ENCODE measurements at places on chromosomes 2 and 18.

DNA sequence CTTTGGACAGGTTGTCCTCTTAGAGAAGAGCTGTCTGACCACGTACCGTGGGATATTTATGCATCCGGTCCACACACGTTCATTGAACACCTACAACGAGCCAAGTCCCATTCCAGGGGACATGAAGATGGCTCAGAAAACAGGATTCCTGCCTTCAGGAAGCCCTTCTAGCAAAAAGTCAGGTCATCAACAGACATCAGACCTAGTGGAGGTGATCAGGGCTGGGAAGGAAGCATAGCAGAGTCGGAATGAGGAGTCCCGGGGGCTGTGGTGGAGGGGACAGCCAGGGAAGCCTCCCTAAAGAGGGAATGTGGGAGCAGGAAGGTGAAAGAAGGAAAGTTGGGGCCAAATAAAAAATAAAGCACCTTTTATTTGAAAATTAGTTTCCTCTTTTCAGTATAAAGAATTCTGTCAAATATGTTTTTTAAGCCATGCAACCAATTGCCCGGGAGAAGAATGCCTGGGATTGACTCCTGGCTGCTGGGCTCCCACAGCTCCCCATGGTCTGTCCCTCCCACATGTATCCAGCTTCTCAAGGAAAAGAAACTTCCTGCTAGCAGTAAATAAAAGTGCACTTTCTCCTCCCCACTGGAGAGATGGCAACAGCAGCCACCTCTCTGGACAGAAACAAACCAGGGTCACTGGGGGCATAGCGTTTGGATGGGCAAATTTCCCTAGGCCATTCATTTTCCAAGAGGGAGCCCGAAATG is 144.8 kb downstream of the SMAD7 start:
- peaks cover 57% of the 10 kb centered on the region for H3K4me1 ChIP-seq
- no peaks in the 10 kb centered on the region for H3K27me3 ChIP-seq
- H3K4me3 ChIP-seq, result no peak overlapping the region
- no peaks in the 10 kb centered on the region for H3K36me3 ChIP-seq
- peak; percentile 18 for DNase-seq
- no peak overlapping the region for H3K27ac ChIP-seq

DNA sequence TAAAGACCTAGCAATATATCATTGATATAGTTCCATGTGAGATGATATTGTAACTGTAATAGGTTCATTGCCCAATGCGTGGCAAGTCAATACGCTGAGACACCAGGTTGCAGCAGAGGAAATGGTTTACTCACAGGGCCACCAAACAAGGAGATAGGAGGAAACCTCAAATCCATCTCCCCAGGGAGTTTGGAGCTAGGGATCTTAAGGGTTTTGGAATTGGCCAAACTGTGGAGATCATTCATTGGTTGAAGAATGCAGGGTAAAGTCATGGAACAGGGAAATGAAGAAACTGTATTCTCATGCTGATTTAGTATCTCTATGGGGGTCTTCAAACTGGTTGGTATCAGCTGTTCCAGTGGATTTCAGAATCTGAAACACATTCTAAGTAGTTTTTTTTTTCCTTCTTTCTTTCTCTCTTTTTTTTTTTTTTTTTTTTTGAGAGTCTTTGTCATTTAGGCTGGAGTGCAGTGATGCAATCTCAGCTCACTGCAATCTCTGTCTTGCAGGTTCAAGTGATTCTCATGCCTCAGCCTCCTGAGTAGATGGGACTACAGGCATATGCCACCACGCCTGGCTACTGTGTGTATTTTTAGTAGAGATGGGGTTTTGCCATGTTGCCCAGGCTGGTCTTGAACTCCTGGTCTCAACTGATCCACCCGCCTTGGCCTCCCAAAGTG is 30.7 kb upstream of the PPM1B start:
- no peaks in the 10 kb centered on the region for H3K36me3 ChIP-seq
- no peak overlapping the region for H3K27ac ChIP-seq
- H3K4me3 ChIP-seq, result no peak overlapping the region
- no peak for DNase-seq
- peaks cover 5% of the 10 kb centered on the region for H3K4me1 ChIP-seq

- H3K4me3 ChIP-seq, result no peak overlapping the region
- H3K27ac ChIP-seq, result no peak overlapping the region
- H3K27me3 ChIP-seq, result no peaks in the 10 kb centered on the region
- H3K4me1 ChIP-seq, result peaks cover 1% of the 10 kb centered on the region
- H3K36me3 ChIP-seq, result no peaks in the 10 kb centered on the region
These were observed 257.4 kb downstream of the DOK6 start for GRCh38 chr18:69658103-69658502.

DNA sequence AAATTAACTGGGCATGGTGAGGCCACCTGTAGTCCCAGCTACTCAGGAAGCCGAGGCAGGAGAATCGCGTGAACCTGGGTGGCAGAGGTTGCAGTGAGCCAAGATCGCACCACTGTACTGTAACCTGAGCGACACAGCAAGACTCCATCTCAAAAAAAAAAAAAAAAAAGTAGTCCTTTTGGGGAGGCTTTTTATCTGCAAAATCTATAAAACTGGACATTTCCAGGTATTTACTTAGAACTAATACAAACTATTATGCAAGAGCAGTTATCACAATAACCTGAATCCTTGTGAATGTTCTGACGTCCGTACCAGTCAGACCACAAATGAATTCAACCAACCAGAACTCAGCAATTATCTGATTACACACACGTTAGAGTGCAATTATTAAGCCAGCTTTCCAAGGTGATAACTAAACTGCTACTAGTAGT is 8.8 kb upstream of the RAPH1 start:
- no peaks in the 10 kb centered on the region for H3K36me3 ChIP-seq
- H3K27me3 ChIP-seq, result no peaks in the 10 kb centered on the region
- H3K4me1 ChIP-seq, result peaks cover 9% of the 10 kb centered on the region
- no peak overlapping the region for H3K4me3 ChIP-seq
- DNase-seq, result no peak
- no peak overlapping the region for H3K27ac ChIP-seq

GRCh38 chr2:767440-767839 is 90.2 kb upstream of the TMEM18 start:
- no peak overlapping the region for H3K4me3 ChIP-seq
- no peaks in the 10 kb centered on the region for H3K36me3 ChIP-seq
- no peak overlapping the region for H3K27ac ChIP-seq
- H3K27me3 ChIP-seq, result no peaks in the 10 kb centered on the region
- H3K4me1 ChIP-seq, result peaks cover 18% of the 10 kb centered on the region

GRCh38 chr18:74166386-74166785 is 18.1 kb downstream of the TIMM21 start:
- no peak overlapping the region for H3K4me3 ChIP-seq
- peaks cover 5% of the 10 kb centered on the region for H3K4me1 ChIP-seq
- no peaks in the 10 kb centered on the region for H3K27me3 ChIP-seq
- no peak overlapping the region for H3K27ac ChIP-seq
- H3K36me3 ChIP-seq, result peaks cover 20% of the 10 kb centered on the region

DNA sequence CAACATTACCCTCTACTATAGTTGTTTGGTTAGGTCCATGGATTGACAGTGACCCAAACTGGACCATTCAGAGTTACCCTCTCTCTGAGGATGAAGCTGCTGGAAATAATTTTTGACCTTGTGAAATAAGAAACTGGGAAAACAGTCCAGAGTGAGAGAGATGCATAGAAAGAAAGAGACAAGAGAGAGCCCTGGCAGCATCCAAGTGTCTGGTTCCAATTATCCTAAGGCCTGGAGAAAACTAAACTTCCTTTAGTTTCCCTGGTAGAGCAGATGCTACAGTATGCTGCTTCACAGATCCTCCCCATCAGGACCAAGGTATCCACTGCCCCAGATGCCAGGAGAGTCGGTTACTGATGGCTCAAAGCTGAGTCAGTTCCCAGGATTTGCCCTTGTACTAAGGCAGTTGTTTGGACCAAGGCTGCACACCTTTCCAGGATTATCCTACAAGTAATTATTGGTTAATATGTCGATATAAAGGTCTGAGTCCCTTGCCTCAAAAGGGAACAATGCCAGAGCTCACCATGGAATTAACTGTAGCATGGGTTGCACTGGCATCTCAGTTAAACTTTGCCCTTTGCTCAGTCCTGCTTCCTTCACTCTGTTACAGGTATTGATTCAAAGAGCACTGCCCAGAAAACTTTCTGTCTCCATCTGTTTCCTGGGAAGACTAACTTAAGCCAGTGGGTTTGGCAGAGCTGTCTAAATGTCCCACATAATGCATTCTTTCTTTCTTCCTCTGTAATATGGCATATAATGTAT is 14.6 kb upstream of the CHN1 start:
- no peaks in the 10 kb centered on the region for H3K27me3 ChIP-seq
- DNase-seq, result no peak
- H3K27ac ChIP-seq, result no peak overlapping the region
- no peaks in the 10 kb centered on the region for H3K36me3 ChIP-seq
- no peak overlapping the region for H3K4me3 ChIP-seq

GRCh38 chr18:77006305-77007175 is 126.0 kb downstream of the MBP start:
- peaks cover 31% of the 10 kb centered on the region for H3K36me3 ChIP-seq
- no peaks in the 10 kb centered on the region for H3K27me3 ChIP-seq
- H3K27ac ChIP-seq, result no peak overlapping the region
- H3K4me3 ChIP-seq, result no peak overlapping the region

- no peaks in the 10 kb centered on the region for H3K36me3 ChIP-seq
- peaks cover 9% of the 10 kb centered on the region for H3K27me3 ChIP-seq
- no peak for DNase-seq
- H3K4me3 ChIP-seq, result no peak overlapping the region
- no peak overlapping the region for H3K27ac ChIP-seq
- no peaks in the 10 kb centered on the region for H3K4me1 ChIP-seq
These were observed 96.3 kb downstream of the PRPF40A start for GRCh38 chr2:152620985-152621384.

GRCh38 chr2:134845719-134846118 is 7.3 kb downstream of the ACMSD start:
- no peak overlapping the region for H3K4me3 ChIP-seq
- no peak overlapping the region for H3K27ac ChIP-seq
- no peaks in the 10 kb centered on the region for H3K4me1 ChIP-seq
- H3K27me3 ChIP-seq, result peaks cover 4% of the 10 kb centered on the region

DNA sequence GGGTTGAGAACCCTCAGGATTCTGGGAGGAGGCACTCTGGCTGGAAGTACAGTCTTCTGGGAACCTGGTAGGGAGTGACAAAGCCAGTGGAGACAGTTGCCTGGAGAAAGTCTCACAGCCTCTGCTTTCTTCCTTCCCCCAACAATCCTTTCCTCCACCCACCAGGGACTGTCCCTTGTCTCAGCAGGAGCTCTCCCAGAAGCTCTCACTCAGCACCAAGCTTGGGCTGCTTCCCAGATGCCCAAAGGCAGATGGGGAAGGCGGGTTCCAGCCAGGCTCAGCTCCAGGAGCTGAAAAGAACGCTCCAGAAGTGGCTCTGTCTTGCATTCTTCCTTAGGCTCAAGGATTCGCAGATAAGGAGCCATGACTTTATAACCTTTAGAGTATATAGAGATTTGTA is 7.6 kb upstream of the NAGK start:
- H3K27me3 ChIP-seq, result peaks cover 16% of the 10 kb centered on the region
- no peak for DNase-seq
- no peak overlapping the region for H3K27ac ChIP-seq
- no peaks in the 10 kb centered on the region for H3K4me1 ChIP-seq
- H3K4me3 ChIP-seq, result no peak overlapping the region

DNA sequence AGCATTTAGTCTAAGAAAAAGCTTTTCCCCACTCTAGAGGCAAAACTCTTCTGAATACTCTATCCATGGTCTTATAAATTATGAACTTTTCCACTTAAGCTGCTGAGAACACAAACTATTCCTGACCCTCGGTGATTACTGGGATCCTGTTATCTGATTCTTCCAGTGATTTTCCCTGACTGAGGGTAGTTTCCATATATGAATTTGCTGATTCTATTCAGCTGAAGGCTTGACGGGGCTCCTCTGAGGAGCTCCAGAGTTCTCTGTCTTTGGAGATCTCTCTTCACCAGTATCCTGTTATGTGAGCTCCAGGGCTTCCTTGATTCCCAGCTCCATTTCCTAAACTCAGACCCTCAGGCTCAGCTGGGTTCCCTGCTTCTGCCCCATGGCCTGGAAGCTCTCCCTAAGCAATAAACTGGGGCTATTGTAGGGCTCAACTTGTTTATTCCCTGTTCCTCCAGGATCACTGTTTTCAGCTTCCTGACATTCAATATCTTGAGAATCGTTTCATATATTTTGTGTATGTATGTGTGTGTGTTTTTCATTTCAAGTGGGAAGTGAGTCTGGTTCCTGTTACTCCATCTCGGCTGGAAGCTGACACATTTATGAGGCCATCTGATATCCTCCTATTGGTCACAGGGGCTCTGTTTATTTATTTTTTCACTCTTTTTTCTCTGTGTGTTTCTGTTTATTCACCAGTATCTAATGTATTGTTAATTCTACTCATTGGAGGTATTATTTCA is 78.2 kb downstream of the ARHGAP28 start:
- H3K4me1 ChIP-seq, result no peaks in the 10 kb centered on the region
- no peak overlapping the region for H3K27ac ChIP-seq
- no peak for DNase-seq
- H3K27me3 ChIP-seq, result no peaks in the 10 kb centered on the region
- no peak overlapping the region for H3K4me3 ChIP-seq

- H3K27me3 ChIP-seq, result no peaks in the 10 kb centered on the region
- H3K4me1 ChIP-seq, result peaks cover 28% of the 10 kb centered on the region
- no peak for DNase-seq
These were observed 10.4 kb upstream of the DNAH7 start for GRCh38 chr2:196079052-196079451.

GRCh38 chr2:240377366-240377765 is 58.1 kb upstream of the GPC1 start:
- H3K27ac ChIP-seq, result no peak overlapping the region
- H3K27me3 ChIP-seq, result no peaks in the 10 kb centered on the region
- H3K36me3 ChIP-seq, result no peaks in the 10 kb centered on the region
- no peaks in the 10 kb centered on the region for H3K4me1 ChIP-seq

- no peak for DNase-seq
- peaks cover 24% of the 10 kb centered on the region for H3K36me3 ChIP-seq
- no peak overlapping the region for H3K4me3 ChIP-seq
- H3K27me3 ChIP-seq, result no peaks in the 10 kb centered on the region
- no peaks in the 10 kb centered on the region for H3K4me1 ChIP-seq
- H3K27ac ChIP-seq, result no peak overlapping the region
These were observed 36.7 kb downstream of the FANCL start for GRCh38 chr2:58204195-58204959.

GRCh38 chr2:94986392-94986963 is 39.0 kb upstream of the MAL start:
- H3K4me1 ChIP-seq, result no peaks in the 10 kb centered on the region
- no peak overlapping the region for H3K4me3 ChIP-seq
- no peak for DNase-seq
- H3K36me3 ChIP-seq, result no peaks in the 10 kb centered on the region
- peaks cover 24% of the 10 kb centered on the region for H3K27me3 ChIP-seq
- H3K27ac ChIP-seq, result no peak overlapping the region

Data from activated T-cell treated with anti-CD3 and anti-CD28 coated beads, Interleukin-2, amount 50 U/mL, for 24 hours (primary cell).